ENCODE measurements at places on chromosomes 12 and 14.
A peak's percentile ranks its signal among the peaks of the same experiment; 100 is the strongest.

GRCh38 chr12:52992699-52993557, 13.3 kb upstream of the EIF4B start:
- peak; percentile 59 for DNase-seq

GRCh38 chr12:90042920-90043641, 334.4 kb upstream of the ATP2B1 start:
- no peak for DNase-seq

DNA sequence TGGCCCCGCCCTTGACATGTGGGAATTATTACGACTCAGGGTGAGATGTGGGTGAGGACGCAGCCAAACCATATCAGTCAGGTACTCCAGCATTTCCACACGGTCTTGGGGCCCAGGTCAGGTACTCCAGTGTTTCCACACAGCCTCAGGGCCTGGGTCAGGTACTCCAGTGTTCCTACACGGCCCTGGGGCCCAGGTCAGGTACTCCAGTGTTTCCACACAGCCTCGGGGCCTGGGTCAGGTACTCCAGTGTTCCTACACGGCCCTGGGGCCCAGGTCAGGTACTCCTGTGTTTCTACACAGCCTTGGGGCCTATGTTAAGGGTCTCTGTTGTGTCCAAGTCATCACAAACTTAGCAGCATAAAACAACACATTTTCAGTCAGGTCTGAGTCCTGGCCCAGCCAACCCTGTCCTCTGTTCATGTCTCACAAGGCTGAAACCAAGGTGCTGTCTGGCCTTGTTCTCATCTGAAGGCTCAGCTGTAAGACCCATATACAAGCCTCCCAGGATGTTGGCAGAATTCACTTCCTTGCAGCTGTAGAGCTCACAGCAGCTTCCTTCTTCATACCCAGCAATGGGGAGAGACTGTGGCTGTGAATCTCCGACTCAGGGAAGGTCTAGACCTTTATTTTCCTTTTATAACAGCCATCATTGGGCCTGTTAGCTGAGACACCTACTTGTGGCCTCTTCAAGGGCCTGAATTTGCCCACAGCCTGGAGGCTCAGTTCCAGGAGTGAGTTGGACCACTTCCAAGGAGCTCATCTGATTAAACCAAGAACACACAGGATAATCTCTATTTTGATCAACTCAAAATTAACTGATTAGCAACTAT, 107.6 kb upstream of the SFSWAP start:
- DNase-seq, result no peak

GRCh38 chr14:104938960-104939359, 14.3 kb downstream of the PLD4 start:
- DNase-seq, result no peak

DNA sequence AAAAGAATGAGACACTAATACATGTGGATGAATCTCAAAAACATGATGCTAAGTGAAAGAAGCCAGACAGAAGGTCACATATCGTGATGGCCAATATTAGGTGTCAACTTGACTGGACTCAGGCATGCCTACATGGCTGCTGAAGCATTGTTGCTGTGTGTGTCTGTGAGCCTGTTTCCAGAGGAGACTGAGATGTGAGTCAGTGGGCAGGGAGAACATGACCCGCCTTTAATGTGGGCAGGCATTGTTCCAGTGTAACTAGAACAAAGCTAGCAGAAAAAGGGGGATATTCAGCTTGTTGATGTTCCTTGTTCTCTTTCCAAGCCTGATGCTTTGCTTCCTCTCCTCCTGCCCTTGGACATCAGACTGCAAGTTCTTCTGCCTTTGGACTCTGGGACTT, 47.6 kb downstream of the DCAF5 start:
- peak; percentile 65 for DNase-seq

DNA sequence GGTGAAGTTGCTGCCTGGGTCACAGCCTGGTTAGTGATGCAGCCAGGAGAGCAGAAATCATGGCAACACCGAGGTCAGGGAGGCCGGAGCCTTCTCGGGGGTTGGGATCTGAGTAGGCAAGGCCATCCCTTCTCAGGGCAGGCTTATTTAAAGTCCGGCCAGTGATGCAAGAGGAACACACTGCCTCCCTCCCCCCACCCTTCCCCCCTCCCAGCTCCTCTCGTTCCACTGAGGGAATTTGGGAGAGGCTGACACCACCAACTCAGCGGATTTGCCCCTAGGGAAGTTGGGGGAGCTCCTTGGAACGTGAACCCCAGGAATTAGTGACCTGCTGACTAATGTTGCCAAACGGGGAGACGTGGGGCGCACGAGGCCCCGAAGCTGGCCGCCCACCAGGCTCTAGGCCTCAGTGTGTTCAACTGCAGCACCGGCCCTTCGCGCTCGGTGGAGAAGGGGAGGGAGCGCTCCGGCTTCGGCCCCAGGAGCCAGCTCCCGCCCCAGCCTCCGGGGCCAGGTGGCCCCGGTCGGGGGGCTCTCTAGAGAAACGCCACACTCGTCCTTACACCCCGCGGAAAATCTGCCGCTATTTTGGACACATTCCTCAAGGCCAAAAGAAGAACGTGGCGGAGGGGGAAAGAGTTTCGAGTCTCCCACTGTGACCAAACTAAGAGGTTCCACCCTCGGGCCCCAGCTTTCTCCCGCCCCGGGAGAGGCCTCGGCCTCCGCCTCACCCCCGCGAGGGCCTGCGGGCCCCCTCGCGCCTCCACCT, 1.6 kb downstream of the CTDSP2 start:
- peak; percentile 62 for DNase-seq

- no peak for DNase-seq
These were observed 56.0 kb downstream of the PPP2R5C start for GRCh38 chr14:101817501-101818001.

DNA sequence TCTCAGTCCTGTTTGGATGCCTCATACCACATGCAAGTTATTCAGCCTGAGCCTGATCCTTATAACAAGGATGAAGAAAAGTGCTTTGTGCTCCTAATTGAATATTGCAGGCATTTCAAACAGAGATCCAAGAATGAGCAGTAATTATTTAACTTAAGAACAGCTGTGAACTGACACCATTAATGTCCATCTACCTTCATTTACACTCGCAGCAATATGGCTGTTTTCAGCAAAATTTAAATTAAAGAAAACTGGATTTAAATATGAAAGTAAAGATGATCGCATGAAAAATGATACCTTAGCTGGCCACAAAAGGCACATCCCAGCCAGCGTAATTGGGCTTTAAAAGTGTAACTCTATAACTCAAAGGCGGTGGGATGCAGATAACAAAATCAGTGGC, 466.3 kb downstream of the GALC start:
- DNase-seq, result no peak

DNA sequence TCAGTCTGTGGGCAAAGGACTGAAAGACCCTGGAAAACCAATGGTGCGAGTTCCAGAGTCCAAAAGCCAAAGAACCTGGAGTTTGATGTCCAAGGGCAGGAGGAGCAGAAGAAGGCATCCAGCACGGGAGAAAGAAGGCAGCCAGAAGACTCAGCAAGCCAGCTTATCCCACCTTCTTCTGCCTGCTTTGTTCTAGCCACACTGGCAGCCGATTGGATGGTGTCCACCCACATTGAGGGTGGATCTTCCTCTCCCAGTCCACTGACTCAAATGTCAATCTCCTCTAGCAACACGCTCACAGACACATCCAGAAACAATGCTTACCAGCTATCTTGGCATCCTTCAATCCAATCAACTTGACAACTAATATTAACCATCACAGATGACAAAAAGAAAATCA, 57.2 kb upstream of the CAPRIN2 start:
- DNase-seq, result no peak

- DNase-seq, result no peak
These were observed 118.6 kb downstream of the CRACR2A start for GRCh38 chr12:3634348-3634747.

DNA sequence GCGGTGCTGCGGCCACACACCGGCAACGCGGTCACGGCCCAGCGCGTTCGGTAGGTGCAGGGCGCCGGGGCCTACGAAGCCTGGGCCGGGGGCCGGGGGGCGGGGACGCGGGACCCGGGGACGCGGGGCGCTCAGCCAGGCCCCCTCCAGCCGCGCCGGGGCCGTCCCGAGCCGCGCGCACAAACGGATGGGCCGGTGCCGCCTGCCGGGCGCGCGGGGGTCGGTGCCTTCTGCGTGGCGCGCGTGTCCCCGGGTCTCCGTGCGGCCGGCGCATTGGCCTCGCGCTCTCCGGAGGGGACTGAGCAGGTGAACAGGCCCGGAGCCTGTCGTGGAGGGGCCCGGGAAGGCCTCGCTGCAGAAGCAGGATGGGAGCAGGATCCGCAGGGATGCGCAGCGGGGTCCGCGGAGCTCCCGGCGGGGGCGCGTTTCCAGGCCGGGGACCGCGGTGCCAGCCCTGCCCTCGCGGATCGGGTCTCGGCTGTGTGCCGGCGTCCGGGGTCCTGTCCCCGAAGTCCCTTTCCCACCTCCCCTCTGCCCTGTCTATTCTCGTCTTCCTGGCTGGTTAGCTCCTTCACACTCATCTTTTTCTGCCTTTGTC, 421 bp downstream of the GLT1D1 start:
- DNase-seq, result no peak

DNA sequence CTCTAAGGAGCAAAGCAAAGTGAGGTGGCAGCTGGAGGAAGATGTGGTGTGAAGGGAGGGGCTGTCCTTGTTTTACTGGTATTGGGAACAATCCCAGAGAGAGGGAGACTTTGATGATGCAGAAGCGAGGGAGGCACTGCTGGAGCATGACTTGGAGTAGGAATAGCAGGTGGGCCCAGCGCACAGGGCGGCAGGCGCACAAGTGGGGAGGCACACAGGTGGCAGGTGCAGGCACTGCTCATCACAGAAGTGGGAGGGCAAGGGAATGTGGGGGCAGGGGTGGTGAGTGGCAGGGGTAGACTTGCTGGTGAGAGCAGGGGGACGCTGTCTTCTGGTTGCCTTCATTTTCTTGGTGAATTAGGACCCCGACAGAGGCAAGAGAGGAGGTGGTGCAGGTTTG, 11.5 kb upstream of the IFI27 start:
- DNase-seq, result no peak

DNA sequence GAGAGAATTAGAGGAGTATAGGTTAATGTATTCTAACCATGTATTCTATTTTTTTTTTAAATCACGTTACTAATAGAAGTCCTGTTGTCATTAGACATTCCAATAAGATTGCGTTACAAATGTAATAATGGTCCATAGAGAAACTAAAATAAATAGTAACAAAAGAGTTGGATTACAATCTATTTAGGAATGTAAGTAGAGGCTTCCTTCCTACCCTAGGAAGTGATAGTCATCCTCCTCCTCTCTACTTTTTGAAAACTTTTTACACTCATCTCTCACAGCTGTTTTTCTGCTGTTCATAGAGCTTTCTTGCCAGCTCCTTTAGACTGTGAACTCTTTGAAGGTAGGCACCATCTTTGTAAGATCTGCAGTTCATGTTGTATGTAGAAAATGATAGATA, 23.6 kb downstream of the TRHDE start:
- DNase-seq, result no peak

- no peak for DNase-seq
These were observed 2.9 kb downstream of the DUSP16 start for GRCh38 chr12:12559719-12560296.

GRCh38 chr12:24854017-24854416, 94.9 kb downstream of the BCAT1 start:
- DNase-seq, result no peak

GRCh38 chr12:2560356-2560755, 234.4 kb upstream of the FKBP4 start:
- no peak for DNase-seq

DNA sequence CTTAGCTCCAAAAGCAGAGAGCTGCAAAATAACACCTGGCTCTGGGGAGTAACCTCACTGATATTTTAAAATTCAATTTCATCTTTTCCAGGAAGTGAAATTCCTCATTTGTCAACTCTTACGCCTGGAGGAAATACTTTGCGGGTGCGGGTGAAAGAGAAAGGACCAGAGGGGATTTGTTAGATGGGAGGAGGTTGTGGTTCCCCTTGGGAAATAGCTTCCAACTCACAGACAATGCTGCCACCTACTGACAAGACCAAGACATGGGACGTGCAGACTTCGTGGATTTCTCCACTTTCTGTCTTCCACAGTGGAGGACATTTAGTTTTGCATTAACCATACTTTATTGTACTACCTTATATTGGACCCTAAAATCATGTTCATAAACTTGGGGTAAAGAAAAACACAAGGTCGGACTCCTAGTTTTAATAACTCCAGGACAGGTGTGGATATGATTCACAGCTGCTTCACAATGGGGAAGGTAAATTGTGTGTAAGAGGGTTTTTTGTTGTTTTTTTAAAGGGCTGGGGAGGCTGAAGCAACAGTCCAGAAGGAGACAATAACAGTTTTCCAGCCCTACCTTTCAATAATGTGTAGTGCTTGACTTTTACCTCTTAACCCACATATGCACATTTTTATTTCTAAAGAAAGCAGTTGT, 10.8 kb downstream of the FBXL14 start:
- DNase-seq, result peak; percentile 85

DNA sequence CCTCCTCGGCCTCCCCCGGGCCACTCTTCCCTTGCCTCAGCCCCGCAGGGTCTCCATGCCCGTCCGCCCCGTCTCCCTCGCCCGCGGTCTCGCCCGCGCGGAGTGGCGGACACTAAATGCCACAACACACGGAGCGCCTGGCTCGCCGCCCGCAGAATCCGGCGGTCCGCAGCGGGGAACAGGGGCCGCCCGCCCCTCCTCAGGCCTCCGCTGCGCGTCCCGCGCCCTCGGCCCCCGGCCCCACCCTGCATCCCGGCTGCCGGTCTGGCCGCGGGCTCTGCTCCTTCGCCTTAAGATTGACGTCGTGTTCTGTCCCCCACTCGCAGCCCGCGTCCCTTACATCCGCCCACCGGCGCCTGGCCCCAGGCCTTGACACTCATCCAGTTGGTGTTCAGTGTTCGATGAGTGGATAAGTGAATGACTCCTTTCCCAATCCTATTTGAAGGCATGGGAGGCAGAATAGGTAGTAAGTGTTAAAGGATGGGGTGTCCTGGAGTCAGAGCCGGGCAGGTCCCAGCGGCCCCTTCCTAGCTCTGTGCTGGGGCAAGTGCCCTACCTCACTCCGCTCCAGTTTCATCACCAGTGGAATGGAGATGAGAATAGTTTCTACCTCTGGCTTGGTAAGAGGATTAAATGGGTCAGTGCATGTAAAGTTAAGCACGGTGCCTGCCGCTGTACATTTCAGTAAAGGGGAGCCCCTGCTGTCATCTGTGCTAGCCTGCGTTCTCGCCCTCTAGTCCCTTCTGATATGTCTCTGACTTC, 622 bp downstream of the TECPR2 start:
- peak; percentile 34 for DNase-seq

DNA sequence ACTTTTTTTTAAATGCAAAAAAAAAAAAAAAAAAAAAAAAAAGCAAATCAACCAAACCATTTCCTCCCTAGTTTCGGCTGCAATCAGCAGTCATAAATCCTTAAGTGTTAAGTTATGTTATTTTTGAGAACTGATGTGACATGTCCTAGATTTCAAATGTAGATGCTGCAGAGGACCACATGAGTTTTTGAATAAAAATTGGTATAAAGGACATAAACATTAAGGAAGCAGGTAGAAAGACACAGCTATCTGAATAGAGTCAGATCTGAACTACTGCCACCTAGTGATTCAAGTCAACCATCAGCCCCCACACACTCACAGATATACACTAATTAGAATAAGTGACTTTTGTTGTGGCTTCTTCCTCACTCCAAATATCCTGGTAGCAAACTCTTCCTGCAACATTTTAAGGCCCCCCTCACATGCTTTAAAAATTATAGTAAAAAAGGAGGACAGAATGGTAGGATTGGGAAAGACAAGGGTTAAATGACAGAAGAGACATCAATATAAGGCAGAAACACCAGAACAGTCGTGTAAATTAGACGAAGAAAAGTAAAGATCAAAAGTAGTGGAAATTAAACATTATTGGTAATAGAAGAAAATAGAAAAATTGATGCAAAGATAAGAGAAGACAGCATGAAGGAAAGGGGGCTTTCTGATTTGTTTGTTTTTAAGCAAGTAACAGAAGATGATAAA, 394.5 kb upstream of the ATP2B1 start:
- peak; percentile 62 for DNase-seq

GRCh38 chr12:115201966-115202365, 518.0 kb upstream of the TBX3 start:
- DNase-seq, result no peak
